Central memory CD8-positive, alpha-beta T cell (primary cell): ENCODE measurements at places on chromosomes 12 and 14.

DNA sequence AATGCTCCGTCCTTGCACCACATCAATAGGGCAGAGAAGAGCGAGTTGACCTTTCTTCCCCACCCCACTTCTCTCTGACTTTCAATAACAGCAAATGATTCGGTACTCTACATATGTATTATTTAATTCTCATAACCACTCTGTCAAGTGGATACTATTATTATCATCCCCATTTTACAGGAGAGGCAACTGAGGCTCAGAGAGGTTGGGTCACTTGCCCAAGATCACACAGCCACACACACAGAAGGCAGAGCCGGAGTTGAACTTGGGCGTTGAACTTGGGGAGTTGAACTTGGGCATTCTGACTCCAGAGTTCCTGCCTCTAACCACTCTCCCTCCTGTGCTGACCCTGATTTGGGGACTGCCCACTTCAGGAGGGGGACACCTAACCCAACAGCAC lies 659 bp downstream of the MYL2 start:
- H3K27ac ChIP-seq: no peak overlapping the region
- DNase-seq: no peak
- H3K4me3 ChIP-seq: no peak overlapping the region
- H3K36me3 ChIP-seq: no peaks in the 10 kb centered on the region

DNA sequence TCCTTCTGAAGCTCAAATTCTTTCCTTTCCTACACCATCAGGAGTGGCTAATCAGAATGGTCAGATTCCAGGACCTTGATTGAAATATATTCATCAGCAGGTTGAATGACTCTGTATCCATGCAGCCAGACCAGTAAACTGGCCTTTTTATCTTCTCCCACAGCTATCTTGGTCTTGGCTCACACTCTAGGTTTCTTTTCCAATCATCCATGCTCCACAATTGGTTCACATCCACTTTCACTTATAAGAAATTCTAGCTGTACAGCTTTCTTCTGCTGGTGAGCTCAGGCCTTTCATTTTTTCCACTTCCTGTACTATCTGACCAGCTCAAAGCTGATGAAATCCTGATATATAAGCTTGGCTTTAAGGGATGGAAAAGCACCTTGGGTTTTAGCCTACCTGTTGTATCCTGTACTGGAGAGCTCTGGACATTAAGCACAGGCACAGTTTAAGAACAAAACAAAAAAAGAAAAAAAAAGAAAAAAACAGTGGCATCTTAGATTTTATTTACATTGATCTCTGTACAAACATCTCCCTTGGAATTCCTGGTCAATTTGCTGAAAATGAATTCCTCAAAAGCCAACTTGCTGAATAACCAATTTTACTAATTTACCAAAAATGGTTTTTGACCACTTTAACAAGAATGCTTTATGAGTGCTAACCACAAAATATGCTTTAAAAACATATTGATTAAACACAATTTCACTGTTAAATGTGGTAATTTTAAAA lies 91.6 kb upstream of the PAWR start:
- no peaks in the 10 kb centered on the region for H3K27me3 ChIP-seq
- no peak for DNase-seq
- H3K4me1 ChIP-seq: peaks cover 5% of the 10 kb centered on the region
- no peak overlapping the region for H3K4me3 ChIP-seq
- no peak overlapping the region for H3K27ac ChIP-seq

DNA sequence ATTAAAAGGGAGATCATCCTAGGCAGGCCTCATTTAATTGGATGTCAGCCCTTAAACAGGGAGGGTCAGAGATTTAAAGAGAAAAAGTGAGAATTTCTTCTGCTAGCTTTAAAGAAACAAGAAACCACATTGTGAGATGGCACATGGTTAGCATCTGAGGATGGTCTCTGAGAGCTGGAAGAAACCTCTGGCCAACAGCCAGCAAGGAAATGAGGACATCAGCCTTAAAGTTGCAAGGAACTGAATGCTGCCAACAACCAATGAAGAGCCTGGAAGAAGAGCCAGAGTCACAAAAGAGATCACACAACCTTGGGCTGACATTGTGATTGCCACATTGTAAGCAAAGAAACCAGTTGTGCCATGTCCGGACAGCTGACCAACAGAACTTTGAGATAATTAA lies 17.5 kb upstream of the FAR2 start:
- no peaks in the 10 kb centered on the region for H3K4me1 ChIP-seq
- no peaks in the 10 kb centered on the region for H3K36me3 ChIP-seq
- DNase-seq: no peak
- H3K4me3 ChIP-seq: no peak overlapping the region
- H3K27ac ChIP-seq: no peak overlapping the region

DNA sequence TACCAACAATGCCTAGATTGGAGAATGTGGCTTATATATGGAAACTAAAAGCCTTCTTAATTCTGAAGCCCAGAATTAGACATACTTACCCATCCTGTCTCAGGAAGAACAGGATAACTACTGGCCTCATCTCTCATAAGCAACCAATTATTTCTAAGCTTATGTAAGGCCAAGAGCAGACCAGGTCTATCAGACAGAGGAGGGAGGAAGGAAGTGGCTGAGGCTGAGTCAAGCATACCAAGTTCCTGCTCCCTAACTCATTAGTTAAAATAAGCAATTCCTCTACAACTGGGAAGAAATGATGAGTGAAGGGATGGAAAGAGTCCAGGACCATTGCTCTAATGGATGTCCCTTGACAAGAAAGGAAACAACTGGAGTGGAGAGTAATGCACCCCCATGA lies 27.0 kb upstream of the INSM2 start:
- H3K27me3 ChIP-seq: peaks cover 10% of the 10 kb centered on the region
- no peaks in the 10 kb centered on the region for H3K4me1 ChIP-seq
- H3K36me3 ChIP-seq: no peaks in the 10 kb centered on the region
- no peak overlapping the region for H3K27ac ChIP-seq
- no peak for DNase-seq
- H3K4me3 ChIP-seq: no peak overlapping the region

GRCh38 chr12:30823156-30823699 lies 68.5 kb upstream of the CAPRIN2 start:
- H3K27ac ChIP-seq: peak overlapping the region; percentile 36
- peaks cover 17% of the 10 kb centered on the region for H3K4me1 ChIP-seq
- no peak for DNase-seq
- H3K4me3 ChIP-seq: peak overlapping the region; percentile 92
- peaks cover 2% of the 10 kb centered on the region for H3K36me3 ChIP-seq

DNA sequence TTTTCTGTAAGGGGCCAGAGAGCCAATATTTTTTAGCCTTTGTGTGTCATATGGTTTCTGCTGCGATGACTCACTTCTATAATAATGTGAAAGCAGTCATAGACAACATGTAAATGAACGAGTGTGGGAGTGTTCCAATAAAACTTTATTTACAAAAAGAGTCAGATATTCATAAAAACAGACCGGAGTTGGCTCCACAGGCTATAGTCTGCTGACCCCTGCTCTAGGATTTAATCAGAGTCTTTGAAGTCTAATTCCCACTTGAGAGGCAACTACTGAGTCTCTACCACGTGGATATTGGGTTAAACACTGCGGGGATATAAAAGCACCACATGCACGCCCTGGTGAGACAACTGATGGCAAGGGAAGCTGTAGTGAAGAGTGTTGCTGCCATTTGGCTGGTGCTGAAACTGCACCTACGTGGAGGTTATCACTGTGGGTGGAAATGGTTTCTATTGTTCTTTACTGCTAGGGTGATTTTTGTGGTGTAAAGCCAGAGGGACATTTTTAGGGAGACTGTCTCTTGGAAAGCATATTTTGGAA lies 3.6 kb upstream of the NINJ2 start:
- H3K27ac ChIP-seq: peak overlapping the region; percentile 92
- peaks cover 14% of the 10 kb centered on the region for H3K36me3 ChIP-seq
- peaks cover 45% of the 10 kb centered on the region for H3K4me1 ChIP-seq

- peaks cover 39% of the 10 kb centered on the region for H3K36me3 ChIP-seq
- no peaks in the 10 kb centered on the region for H3K27me3 ChIP-seq
- peak overlapping the region; percentile 95 for H3K4me3 ChIP-seq
- DNase-seq: peak; percentile 32
- H3K27ac ChIP-seq: peak overlapping the region; percentile 100
Observed at GRCh38 chr12:56119361-56119796, 1.3 kb downstream of the ZC3H10 start.

- H3K4me3 ChIP-seq: peak overlapping the region; percentile 93
- H3K36me3 ChIP-seq: peaks cover 19% of the 10 kb centered on the region
- peak overlapping the region; percentile 99 for H3K27ac ChIP-seq
- H3K27me3 ChIP-seq: no peaks in the 10 kb centered on the region
- no peak for DNase-seq
Observed at GRCh38 chr12:8082808-8083100, 680 bp downstream of the NECAP1 start.

- H3K27me3 ChIP-seq: no peaks in the 10 kb centered on the region
- H3K36me3 ChIP-seq: peaks cover 66% of the 10 kb centered on the region
- H3K4me3 ChIP-seq: no peak overlapping the region
- no peak for DNase-seq
- H3K27ac ChIP-seq: no peak overlapping the region
Observed at GRCh38 chr14:92160619-92161018, 38.9 kb downstream of the CPSF2 start.
